ENCODE measurements at places on chromosomes 6 and 20.

DNA sequence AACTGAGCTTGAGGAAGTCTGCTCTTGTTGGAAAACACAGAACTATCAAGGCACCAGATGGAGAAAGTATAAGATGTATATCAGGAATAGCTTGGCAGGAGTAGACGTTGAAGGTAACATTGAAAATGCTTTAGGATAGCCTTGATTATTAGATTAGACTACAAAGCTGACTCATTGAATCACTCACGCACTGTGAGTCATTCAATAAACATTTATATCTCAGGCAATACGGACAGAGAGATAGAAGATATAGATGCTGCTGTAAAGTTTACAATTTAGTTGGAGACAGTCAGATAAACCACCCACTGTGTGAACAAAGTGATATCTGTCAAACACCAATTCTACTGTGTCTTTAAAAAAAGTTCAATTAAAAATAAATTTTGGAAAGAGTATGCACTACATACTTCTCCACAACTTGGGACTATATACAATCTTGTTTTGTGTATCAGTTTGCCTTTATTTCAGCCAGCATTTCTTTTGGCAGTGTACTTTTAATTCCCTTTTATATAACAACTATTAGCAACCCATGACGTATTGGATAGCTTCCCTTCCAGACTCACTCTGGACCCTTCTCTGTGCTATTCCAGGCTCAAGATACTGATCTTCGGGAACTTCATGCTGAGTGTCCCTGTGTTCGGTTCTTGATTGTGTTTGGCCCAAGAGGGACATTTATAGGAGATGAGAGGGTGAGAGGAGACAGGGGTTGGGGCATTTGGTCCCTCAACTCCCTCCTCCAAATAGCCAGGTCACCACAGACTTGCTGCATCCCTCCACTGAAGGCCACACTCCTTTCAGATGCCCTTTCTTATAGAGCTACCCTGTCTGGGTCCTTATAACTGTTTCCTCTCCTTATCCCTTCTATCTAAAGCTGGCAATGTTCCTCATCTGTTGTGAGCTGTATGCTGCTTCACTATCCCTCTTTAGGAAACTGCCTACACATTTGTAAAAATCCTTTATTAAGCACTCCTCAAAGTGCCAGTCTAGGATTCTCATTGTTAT is 176.6 kb upstream of the PTPRK start:
- DNase-seq: no peak

DNA sequence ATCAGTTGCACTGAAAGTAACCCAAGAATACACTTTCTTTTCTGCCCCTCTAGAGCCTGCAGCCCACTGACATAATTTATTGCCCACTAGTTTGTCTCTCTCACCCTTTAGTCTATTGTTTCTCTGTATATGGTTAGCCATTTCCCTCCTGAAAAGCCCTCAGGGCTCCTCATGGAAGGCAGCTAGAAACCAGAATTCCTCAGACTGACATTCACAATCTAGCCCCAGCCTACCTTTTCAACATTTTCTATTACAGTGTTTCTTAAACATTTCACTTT is 21.4 kb upstream of the PAQR8 start:
- DNase-seq: no peak

DNA sequence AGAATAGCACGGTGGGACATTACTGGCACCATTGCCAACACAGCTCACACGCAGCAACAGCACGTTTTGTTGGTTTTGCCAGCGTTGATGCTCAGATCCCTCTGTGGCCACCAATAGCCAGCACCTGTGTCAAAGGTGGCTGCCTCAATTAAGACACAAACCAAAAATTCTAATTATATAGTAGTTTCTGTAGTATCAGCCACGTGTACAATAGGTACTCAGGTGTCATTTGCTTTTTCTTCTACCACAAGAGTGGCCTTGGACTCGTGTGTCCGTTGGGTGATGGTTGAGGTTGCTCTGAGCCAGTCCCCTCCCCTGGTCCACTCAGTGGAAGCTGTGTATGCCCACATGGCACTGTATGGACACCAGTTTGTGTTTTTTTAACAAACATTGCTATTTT is 105.1 kb downstream of the CARMIL1 start:
- DNase-seq: no peak

DNA sequence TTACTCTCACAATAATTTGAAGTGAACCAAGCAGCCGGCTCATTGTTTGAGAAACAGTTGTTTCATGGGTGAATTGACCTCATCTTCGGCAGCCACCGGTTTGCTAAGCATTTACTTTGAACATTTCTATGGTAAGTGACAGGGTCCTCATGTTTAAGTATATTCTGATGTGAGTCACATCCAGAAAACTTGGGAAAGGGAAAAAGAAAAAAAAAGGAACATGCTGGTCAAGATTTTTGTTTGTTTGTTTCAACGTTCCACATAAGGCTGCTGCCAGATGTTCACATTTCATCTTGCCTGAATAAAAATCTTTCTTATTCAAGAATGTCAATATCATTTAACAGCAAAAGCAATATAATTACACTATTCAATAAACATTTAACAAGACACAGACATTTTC is 55.0 kb upstream of the EXOC2 start:
- no peak for DNase-seq

GRCh38 chr20:15627501-15627903 is 945.7 kb downstream of the KIF16B start:
- DNase-seq: no peak

- DNase-seq: no peak
Observed at GRCh38 chr20:16620961-16621360, 47.7 kb upstream of the KIF16B start.

DNA sequence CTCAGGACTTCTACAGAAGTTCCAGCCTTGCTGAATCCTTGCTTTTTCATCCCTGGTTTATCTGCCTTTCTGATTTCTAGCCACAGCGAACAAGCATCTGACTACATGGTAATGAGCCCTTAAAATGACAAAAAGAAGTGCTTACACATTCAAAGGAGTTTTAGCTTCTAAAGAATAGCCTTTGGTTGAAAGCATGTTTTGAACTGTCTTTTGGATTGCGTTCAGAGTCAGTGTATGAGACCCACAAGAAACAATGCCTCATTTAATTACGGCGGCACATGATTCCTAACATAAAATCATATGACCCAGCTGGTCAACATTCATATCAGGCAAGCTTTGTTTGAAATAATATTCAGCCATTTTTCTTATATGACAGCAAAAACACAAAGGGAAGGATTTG is 784.2 kb downstream of the KIF16B start:
- no peak for DNase-seq

DNA sequence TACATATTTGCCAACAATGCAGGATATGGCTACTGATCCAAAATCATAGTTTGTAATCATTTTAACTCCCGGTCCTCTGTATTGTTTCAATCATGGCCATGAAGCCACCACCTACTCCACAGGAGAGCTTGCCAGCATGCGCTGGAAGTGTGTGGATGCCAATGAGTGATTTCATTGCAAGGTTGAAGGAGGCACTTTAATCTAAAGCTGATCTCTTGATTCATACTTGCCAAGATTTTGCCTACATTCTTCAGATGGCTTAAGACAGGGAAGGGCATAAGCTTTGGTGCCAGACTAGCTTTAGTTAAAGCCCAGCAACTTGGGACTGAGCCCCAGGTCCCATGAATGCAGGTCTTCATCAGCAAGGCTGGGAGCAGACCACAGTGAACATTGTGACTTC is 58.8 kb downstream of the TPD52L1 start:
- DNase-seq: no peak

GRCh38 chr6:153135681-153136080 is 4.6 kb upstream of the RGS17 start:
- DNase-seq: no peak

GRCh38 chr6:126976253-126976797 is 142.1 kb upstream of the RSPO3 start:
- no peak for DNase-seq

- no peak for DNase-seq
Observed at GRCh38 chr20:19094959-19095541, 117.4 kb upstream of the SLC24A3 start.

DNA sequence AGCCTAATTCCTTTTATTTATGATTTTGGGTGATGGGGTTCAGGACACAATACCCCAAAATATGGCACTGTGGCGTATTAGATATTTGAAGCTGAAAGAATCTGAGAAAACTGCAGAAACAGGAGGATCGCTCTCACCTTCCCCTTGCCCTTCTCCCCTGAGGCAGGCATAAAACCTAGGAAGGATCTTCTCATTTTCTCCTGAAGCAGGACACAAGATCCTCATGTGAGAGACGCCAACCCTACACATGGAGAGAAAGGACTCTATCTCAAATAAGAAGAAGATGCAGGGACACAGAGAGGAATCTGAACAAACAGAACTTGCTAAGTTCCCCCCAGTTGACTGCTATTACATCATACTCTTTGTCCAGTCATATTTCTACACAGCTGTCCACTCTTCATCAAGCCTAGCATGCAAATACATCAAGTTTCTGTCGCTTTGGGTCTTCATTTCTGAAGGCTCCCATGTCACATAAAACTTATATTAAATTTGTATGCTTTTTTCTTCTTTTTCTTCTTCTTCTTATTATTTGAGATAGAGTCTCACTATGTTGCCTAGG is 109.0 kb downstream of the DTNBP1 start:
- no peak for DNase-seq

DNA sequence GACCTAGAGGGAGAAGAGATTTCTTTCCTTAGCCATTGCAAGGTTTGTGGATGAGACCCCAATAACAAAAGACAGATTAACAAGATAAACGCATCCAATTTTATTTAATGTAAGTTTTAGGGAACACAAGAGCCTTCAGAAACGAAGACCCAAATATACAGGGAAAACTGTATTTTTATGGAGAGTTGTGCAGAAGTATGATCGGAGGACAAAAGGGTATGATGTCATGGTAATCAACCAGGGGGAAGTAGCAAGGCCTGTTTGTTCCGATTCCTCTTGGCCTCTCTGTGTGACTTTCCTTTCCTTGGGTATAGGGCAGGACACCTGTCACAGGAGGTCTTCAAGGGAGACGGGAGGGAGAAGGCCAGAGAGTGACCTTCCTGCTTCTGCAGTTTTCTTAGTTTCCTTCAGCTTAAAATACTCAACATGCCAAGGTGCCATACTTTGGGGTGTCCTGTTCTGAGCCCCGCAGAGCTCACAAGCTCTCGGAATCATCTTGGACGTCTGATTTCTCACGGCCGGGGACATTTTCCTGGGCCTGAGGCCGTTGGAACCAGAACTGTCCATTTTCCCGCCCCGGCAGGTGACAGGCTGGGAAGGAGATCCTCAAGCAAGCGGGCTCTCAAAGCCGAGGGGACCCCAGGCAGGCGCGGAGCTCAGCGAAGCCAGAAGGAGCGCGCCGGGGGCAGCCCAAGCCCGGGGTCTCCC is 21.7 kb downstream of the TMC2 start:
- no peak for DNase-seq

GRCh38 chr20:54108326-54108642 is 37.9 kb upstream of the BCAS1 start:
- DNase-seq: no peak

Measured in stimulated activated CD8-positive, alpha-beta memory T cell treated with anti-CD3 and anti-CD28 coated beads, Interleukin-7, amount 100 ng/mL, for 4 hours (primary cell).